ENCODE measurements at places on chromosomes 2 and 18. TPM values are rescaled to one million over a fixed set of nuclear protein-coding genes. Genes with fewer than 3 reads are reported as not detected.

DNA sequence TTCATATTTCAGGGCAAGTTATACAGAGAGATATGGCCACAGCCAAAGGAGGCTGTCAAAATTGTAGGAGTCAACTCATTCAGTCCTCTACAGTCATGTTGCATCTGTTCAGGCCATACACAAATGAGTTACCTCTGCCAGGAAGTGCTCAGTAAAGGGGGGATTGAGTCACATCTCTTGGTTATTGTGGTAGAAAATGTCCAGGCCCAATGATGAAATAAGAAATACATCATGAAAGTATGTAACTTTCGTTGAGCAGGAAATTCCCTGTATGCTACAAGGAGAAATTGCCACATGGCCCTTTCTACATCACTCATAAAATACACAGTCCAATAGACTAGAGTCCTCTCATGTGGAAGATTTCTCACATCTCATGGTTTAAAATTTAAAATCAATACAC lies 103.9 kb upstream of the COL3A1 start:
- peak; percentile 18 for DNase-seq

GRCh38 chr2:26840937-26841610 lies 6.9 kb upstream of the DPYSL5 start:
- DNase-seq = no peak

DNA sequence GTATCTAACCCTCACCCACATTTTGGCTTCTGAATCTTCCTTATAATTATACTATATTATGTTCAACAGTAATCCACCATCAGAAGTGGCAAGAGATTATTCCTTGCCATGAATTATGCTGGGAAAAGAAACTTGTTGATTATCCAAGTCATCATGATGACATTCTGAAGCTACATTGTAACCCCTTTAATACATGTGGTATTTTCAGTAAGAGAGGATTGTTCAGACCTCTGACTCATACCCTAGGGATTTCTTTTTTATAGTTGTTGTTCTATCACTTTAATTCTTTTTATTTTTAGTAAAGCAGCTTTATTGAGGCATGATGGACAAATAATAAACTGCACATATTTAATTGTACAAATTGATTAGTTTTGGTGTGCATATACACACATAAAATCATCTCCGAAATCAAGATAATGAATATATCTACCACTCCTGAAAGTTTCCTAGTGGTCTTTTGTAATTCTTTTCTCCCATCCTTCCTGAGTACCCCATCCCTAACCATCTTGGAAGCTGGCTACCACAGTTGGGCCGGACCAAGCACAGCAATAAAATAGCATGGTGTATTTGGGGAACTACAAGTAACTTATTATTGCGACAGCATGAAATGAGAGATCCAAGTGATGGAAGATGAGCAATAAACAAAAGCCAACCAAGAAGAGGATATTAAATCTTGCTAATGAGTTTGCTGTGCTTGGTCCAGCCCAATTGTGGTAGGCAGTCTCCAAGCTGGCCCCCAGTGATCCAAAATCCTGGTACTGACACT lies 159.9 kb downstream of the BARD1 start:
- peak; percentile 14 for DNase-seq

Gene IL37
- total RNA-seq = not detected

Gene NAT8
- total RNA-seq = not detected
